Stimulated activated CD4-positive, alpha-beta T cell treated with anti-CD3 and anti-CD28 coated beads, Interleukin-1b, Interleukin-23, amount 100 ng/mL, for 4 hours (primary cell): ENCODE measurements at places on chromosomes 5 and 9.

DNA sequence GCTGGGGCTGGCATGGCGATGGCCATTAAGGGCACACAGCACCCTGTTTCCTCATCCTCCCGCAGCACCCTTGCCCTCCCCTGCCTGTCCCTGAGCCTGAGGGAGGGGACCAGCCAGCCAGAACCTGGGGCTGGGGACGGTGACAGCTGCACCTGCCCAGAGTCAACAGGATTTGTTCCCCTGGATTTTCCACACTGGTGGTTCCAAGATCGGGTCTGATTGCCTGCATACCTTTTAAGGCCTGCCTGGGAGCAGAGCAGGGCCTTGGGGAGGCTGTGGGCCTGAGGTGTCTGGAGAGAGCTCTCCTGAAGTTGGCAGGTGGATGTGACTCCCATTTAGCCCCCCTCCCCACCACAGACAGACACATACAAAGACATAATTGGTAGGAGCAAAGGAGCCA lies 61.0 kb upstream of the C5orf58 start:
- no peak for DNase-seq

DNA sequence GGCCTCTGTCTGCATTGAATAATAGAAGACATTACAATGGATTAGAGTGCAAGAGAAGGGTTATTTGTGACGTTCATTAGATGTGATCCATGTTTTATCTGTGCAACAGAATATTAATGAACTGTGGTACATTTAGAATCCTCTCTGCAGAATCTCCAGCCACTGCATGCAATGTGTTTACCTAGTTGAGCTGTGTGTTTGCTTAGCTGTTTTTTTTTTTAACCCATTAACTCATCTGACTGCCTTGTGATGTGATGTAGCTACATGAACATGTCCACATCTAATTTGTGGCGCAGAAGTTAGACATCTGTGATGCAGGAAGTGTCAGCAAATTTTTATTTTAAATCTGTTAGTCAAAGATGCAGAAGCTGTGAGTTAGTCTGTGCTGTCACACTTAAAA lies 236.9 kb downstream of the CD180 start:
- no peak for DNase-seq

DNA sequence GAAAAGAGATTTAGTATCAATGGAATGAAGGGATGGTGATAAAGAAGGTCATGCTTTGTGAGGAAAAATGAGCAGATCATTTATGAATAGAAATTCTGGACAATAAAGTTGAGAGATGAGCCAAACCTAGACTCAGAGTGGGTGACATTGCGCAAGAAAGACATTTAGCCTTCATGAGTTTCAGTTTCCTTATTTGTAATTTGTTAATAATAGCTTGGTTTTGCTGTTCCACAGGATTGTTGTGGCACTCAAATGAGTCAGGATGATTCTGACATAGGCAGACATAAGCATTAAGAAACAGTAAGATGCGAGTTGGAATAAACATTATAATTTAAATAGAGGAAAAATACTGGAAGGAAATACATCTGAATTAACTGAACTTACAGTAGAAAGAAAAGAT lies 34.8 kb downstream of the ITGA2 start:
- no peak for DNase-seq

- no peak for DNase-seq
Observed at GRCh38 chr5:74020503-74020902, 394.5 kb downstream of the ARHGEF28 start.

DNA sequence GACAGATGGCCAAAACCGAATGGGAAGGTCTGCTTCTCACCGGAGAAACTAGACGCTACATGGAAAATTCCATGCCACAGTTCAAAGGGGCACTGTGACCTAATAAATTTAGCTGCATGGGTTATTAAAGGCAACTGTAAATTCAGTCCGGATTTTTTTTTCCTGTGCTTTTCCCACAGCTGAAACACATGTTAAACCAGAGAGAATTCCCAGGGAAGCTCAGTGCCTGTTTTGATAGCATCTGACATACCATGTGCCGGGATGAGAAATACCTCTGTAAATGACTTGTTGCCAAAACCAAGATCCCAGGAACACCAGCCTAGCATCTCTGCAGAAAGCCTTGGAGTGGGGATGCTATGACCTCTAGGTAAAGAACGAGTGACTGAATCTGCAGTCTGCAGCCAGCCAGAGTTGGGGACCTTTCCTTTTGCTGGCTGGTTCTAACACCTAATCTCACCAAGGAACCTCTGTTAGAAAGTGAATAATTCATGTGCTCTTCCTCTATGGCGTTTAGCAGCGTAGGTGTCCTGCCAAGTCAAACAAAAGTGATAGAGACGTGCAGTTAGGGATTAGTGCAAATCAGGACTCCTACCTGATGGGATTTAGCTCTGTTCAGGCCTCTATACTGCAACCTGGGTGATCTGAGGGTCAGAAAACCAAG lies 77.9 kb downstream of the SLIT3 start:
- no peak for DNase-seq

GRCh38 chr9:25678147-25678666 lies at the start of gene TUSC1:
Gene TUSC1, minus strand, starts transcription at chr9:25678444. Its CDS starts 132 bp downstream, at chr9:25678312.
- peak; percentile 1 for DNase-seq

DNA sequence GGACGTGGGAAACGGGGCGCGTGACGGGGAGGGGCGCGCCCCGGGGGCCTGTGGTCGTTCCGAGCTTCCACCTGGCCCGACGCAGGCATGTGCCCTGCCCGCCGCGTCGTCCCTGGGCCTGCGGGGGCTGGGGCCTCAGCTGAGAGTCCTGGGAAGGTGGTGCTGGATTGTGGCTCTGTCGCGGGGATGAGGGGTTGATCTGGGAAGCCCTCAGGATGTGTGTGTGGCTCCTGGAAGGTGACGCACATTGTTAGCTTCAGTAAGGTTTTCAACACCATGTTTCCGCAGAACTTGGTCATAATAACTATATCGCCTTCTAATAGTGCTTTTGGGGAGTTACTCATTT lies 589.1 kb downstream of the MTRR start:
- no peak for DNase-seq

GRCh38 chr9:130885484-130886375 lies 10.9 kb downstream of the QRFP start:
- DNase-seq = no peak

DNA sequence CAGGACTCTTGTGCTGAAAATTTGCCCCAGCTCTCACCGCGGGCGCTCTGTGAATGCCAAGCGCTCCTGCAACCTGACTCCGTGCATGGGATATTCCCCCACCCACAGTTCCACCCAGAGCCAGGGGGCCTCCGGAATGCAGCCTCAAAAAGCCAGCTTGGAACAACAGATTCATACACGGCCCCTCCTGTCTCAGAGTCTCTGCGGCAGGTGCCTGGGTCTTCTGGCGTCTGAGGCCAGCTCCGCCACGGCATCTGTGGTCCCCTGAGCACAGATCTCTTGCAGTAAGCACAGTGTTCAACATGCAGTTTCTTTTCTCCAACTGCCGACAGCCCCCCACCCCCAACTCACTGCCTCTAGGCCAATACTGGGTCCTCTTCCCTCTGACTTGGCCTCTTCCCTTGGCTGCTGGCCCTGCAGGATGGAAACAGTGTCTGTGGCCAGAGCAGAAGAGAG lies 355.7 kb upstream of the IRX2 start:
- DNase-seq = no peak

DNA sequence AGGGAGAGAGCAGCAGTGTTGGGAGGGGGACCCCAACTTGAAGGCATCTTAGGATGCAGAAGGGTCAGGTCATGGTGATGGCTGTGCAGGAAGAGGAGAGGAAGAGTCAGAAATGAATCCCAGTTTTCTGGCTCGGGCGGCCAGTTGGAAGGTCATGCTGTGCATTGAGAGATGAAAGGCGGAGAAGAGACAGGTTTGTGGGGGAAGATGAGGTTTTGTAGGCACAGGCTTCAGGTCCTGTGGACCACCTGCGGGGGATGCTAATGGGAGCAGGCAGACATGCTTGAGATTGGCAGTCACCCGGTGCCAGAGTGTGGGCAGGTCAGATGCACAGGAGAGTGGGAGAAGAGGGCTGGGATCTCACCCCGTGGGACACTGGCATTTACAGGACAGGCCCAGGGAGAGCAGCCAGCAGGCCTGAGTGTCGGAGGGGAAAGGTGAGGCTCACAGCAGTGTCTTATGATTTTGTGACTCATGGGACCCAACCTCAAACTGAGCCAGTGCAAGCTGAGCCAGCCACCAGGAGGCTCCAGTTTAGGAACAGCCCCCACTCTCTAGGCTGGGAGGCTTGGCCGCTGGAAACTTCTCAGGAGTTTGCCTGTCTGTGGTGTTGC lies 17.5 kb downstream of the STXBP1 start:
- no peak for DNase-seq

- DNase-seq = no peak
Observed at GRCh38 chr9:27337833-27338526, 41.0 kb upstream of the EQTN start.

- DNase-seq = no peak
Observed at GRCh38 chr9:32442433-32442832, 58.0 kb downstream of the ACO1 start.

- DNase-seq = no peak
Observed at GRCh38 chr9:120569556-120569955, 10.4 kb downstream of the CDK5RAP2 start.

GRCh38 chr9:89145097-89145496 lies 33.5 kb downstream of the SHC3 start:
- no peak for DNase-seq

GRCh38 chr9:89448381-89448780 lies 49.5 kb downstream of the SEMA4D start:
- DNase-seq = no peak

DNA sequence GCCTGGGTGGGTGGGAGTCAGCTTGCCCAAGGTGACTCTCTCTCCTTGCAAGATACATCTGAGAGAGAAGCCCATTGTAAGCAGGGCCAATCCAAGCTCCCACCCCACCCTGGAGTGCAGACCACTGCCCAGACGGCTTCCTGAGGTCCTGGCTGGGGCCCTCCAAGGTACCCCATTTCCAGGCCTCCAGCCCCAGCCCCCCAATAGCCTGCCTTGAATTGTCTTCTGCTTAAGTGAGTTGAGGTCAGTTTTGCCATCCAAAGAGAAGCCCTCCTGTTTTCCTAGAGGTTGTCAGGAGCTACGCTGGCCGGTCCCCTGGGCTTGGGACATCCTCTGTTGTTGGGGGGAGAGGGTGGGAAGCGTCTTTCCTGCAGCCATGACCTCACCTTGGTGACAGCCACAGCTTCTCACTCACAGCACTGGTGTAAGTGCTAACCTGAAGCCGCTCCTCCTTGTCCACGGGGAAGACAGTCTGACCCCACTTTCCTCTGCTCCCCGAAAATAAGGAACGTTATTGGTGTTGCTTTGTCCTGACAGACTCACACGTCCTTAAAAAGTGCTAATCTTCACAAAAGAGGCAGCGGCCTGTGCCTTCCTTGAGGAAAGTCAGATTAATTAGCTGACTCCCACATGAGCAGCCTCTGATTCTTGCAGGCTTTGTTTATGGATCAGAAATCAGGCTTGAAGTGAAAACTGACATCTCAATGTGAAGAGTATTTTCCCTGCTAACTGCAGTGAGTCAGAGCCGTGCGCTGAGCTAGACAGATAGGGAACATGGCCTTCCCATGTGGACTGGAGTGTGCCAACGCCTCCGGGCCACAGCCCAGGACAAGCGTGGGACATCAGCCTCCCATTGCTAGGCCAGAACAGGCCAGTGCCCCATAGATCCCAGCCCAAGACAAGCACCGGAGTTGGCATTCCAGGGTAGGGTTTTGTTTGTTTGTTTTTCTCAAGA lies 52.3 kb downstream of the ADAMTS2 start:
- DNase-seq = no peak

DNA sequence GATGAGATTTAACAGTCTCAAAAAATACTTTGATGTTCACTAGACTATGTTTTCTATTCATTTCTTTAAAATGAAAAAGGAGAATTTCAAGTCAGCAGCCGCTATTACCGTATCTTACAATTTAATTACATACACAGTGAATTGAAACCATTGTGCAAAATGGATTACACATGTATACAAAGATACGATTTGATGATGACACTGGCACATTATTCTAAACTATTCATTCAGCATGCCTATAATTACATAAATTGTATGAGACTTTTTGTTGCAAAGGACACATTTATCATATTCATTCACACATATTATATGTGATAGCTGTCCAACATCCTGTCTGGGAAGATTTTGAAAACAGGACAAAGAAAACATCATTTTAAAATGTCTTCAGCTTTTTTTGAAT lies 118.3 kb upstream of the VCAN start:
- DNase-seq = no peak

GRCh38 chr9:136228107-136228875 lies 17.3 kb downstream of the QSOX2 start:
- DNase-seq = no peak

- no peak for DNase-seq
Observed at GRCh38 chr9:117258184-117258866, 156.5 kb downstream of the ASTN2 start.

- DNase-seq = no peak
Observed at GRCh38 chr9:84169240-84169639, 171.3 kb downstream of the SLC28A3 start.

GRCh38 chr9:98144631-98145030 lies 25.6 kb upstream of the TRIM14 start:
- no peak for DNase-seq

GRCh38 chr5:125130591-125130990 lies 384.2 kb upstream of the ZNF608 start:
- DNase-seq = no peak

DNA sequence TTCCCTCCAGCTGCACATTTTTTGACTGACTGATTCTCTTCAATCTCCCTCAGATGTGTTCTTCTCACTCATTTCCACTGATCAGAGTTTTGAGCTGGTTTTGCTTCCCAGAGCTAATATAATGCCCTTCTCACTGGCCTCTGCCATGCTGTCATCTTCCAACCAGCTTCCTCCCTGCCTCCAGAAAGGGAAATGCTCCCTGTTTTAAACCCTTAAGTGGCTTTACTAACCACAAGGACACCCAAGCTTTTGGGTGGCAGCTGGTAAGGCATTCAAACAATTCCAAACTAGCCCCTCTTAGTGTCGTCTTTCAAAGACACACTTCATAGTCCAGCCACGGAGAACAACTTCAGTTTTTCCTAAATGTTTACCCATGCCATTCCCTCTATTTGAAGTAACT lies 172.5 kb downstream of the CRB2 start:
- DNase-seq = no peak

DNA sequence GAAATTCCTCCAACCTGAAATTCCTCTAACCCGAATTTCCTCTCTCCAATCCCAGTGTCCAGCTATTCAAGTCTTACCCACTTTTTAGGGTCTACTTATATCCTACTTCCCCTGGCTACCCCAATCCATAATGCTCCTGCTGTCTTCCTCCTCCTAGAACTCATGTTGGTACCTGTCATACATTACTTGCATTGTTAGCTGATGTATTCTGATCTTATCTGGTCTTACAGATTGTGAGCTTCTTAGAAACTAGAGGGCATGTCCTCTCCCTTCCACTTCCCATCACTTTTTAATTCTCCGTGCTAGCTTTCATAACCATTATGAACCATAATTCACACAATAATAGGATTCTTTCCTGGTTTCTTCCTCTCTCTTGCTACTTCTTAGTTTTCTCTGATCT lies 336.1 kb downstream of the CWC27 start:
- DNase-seq = no peak

- no peak for DNase-seq
Observed at GRCh38 chr5:118956727-118957126, 31.6 kb downstream of the DTWD2 start.

- DNase-seq = no peak
Observed at GRCh38 chr5:1156754-1157460, 44.5 kb upstream of the SLC6A19 start.
